IPS DF 6.9 (cell line): ENCODE measurements at places on chromosomes 7 and 10.

DNA sequence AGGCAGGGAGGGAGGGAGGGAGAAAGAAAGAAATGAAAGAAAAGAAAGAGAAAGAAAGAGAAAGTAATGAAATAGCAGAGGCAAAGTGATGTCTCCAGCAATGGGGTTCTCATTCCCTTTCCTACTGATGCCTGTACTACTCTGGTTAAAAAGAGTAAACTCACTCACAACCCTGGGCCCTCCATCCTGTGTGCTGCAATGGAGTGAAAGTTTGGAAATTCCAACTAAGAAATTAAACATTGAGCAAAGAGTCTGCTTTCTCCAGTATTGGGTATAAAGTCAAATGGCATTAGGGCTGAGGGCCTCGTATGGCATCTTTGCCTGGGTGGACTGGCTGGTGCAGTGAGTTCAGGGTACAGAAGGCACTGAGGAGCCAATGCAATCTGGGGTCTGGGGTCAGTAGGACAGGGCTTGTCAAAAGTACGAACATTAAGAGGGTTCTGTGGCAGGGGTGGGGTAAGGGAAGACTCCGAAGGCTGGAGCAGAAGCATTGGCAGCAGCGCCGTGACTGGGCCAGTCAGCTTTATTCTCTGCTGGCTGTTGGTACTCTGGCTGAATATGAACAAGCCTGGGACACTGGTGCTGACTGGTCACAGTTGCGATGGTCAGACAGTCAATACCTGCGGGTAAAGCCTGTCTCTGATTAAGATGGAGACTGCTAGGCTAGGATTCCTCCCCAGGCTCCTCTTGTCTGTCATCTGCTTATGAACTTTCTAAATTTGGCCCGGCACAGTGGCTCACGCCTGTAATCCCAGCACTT is 24.1 kb upstream of the TNS3 start:
- H3K36me3 ChIP-seq, result no peaks in the 10 kb centered on the region
- H3K4me1 ChIP-seq, result no peaks in the 10 kb centered on the region
- no peaks in the 10 kb centered on the region for H3K27me3 ChIP-seq
- H3K4me3 ChIP-seq, result no peak overlapping the region

- no peak for DNase-seq
- H3K4me1 ChIP-seq, result peaks cover 3% of the 10 kb centered on the region
- no peaks in the 10 kb centered on the region for H3K36me3 ChIP-seq
- H3K4me3 ChIP-seq, result no peak overlapping the region
- H3K27ac ChIP-seq, result no peak overlapping the region
- H3K27me3 ChIP-seq, result no peaks in the 10 kb centered on the region
These were observed 54.8 kb downstream of the AUTS2 start for GRCh38 chr7:69652947-69653701.

DNA sequence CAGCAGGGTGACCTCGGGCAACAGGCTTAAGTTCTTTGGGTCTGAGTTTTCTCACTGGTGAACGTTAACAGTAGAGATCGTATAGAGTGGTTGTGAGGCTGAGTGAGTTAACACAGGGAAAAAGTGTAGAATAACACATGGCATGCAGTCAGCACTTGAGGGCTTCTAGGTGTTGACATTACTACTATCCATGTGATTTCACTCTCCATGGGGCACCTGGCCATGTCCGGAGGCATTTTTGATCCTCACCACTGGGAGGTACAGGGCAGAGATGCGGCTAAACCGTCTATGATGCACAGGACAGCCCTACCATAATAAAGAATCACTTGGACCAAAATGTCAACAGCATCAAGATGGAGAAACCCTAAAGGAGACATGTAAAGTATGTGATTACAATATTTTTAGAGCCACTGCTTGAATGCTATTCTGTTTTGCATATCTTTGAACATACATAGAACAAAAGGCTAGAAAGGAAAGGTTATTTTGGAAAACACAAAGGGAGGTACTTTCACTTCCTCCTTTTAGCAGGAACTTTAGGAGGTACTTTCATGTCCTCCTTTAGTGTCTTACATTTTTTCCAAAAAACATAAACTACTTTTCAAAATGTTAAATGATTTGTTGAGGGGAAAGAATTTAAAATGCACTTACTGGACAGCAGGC is 44.3 kb downstream of the NOD1 start:
- H3K27me3 ChIP-seq, result no peaks in the 10 kb centered on the region
- no peak overlapping the region for H3K27ac ChIP-seq
- no peak for DNase-seq
- no peak overlapping the region for H3K4me3 ChIP-seq

- H3K4me1 ChIP-seq, result peaks cover 11% of the 10 kb centered on the region
- H3K27ac ChIP-seq, result no peak overlapping the region
- no peaks in the 10 kb centered on the region for H3K27me3 ChIP-seq
These were observed 73.4 kb upstream of the KCNMA1 start for GRCh38 chr10:77710759-77711682.

GRCh38 chr7:97457054-97457453 is 274.8 kb upstream of the TAC1 start:
- no peaks in the 10 kb centered on the region for H3K36me3 ChIP-seq
- H3K27ac ChIP-seq, result no peak overlapping the region
- DNase-seq, result no peak
- H3K27me3 ChIP-seq, result no peaks in the 10 kb centered on the region
- no peak overlapping the region for H3K4me3 ChIP-seq

DNA sequence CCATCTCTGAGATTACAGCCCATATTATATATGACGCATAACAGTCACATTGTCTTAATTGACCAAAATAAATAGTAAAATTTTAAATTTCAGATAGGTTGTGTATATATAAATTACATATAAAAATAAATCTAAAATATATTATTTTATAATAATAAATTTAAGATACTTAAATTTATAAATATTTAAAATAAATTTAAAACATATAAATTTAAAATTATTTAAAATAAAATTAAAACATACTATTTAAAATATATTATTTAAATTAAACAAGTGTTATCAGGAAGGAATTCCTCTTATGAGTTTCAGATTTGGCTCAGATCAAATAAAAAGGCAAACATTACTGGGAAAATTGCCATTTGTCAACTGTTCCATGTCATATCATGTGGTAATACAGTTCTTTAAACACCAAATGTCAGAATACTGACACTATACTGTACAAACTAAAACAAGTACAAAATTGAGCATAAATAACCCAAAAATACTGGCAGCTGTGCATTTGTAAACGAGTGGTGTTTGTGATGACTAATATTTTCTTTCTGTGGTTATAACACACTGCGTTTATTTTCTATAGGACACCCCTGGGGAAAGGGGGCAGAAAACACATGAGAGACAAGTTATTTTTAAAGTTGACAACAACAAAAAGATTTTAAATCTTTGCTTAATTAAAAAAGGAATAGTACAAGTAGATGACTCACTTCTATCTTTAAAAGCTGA is 71.3 kb upstream of the DGKB start:
- no peaks in the 10 kb centered on the region for H3K4me1 ChIP-seq
- H3K27me3 ChIP-seq, result no peaks in the 10 kb centered on the region
- DNase-seq, result no peak
- H3K4me3 ChIP-seq, result no peak overlapping the region
- H3K27ac ChIP-seq, result no peak overlapping the region

DNA sequence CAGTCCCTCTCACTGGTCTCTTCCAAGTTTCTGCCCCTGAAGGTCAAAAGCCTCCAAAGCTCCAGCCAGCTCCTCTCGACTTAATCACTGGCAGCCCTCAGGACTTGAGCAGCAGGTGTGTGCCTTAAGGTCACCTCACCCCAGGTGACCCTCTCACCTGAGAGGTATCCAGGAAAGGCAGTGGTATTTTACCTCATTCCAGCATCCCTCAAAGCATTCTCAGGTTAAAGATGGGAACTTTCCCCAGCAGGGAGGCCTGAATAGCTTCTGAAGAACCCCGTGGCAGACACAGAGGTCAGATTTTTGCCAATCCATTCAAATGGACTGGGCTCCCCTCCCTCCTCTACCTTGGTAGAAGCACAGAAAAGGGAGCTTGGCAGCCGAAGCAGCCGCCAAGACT is 148.2 kb downstream of the GFRA1 start:
- peaks cover 1% of the 10 kb centered on the region; the same call in 1 of the 2 replicates for H3K27me3 ChIP-seq
- DNase-seq, result peak; percentile 31
- H3K4me1 ChIP-seq, result 0 out of 2 replicates have a peak, but pooled peaks cover 1% of the 10 kb centered on the region
- no peak overlapping the region for H3K4me3 ChIP-seq

DNA sequence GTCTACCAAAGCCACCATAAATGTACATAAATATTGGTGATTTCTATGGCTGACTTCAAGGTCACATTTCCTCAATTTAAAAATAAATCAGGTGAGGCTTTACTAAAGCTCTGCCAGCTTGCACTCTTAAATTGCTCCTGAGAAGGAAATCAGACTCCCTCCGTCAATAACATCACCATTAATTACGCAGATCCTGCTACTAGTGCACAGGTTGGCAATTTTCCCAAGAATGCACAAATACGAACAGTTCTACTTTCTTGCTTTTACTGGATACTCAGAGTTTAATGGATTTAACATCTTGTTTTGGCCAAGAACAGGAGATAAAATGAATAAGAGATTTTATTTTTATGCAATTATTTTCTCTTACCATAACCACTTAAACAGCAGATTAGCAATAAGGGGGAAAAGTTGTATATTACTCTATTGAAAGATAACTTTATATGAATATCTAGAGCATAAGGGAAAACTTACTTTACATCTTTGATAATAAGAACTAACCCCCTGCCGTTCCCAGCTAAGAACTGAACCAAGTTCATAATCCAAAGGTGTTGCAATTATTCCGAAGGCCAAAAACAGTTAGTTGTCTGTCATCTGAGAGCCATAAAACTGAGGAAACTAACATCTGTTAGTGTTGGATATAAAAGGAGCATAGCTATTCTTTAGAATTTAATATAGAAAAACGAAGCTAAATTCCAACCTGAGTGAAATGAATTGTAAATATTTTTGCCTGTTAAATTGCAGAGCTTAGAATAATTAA is 140.5 kb downstream of the TWIST1 start:
- no peaks in the 10 kb centered on the region for H3K36me3 ChIP-seq
- H3K4me3 ChIP-seq, result no peak overlapping the region
- H3K4me1 ChIP-seq, result no peaks in the 10 kb centered on the region
- no peak overlapping the region for H3K27ac ChIP-seq

- no peaks in the 10 kb centered on the region for H3K27me3 ChIP-seq
- DNase-seq, result no peak
- no peaks in the 10 kb centered on the region for H3K36me3 ChIP-seq
These were observed 22.2 kb downstream of the ARHGAP21 start for GRCh38 chr10:24701447-24701846.

DNA sequence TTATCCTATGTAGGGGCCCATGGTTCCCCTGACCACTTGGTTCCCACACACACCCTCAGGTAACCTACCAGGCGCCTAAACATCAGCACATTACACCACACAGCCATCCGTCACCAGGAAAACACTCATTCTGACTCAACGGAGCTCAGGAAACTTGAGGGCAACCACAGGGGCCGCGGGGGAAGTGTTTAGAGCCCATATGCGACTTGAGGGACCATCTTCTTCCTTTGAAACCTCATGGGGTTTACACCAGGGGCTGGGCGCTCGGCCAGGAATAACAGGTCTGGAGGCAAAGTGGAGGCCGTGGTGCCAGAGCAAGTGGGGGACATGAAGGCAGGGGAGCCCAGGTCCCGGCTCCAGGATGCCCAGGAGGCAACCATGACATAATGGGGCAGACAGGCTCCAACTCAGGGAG is 1.5 kb downstream of the STX1A start:
- DNase-seq, result no peak
- H3K4me3 ChIP-seq, result no peak overlapping the region
- H3K27me3 ChIP-seq, result no peaks in the 10 kb centered on the region; the same call in 1 of the 2 replicates
- no peaks in the 10 kb centered on the region for H3K36me3 ChIP-seq

- H3K4me1 ChIP-seq, result no peaks in the 10 kb centered on the region
- no peak for DNase-seq
- H3K36me3 ChIP-seq, result no peaks in the 10 kb centered on the region
- no peak overlapping the region for H3K4me3 ChIP-seq
- H3K27me3 ChIP-seq, result no peaks in the 10 kb centered on the region
These were observed 783.8 kb downstream of the NXPH1 start for GRCh38 chr7:9217204-9217603.
